WTC11 (cell line): ENCODE measurements at places on chromosomes 6 and 20. TPM values are rescaled to one million over a fixed set of nuclear protein-coding genes. Genes with fewer than 3 reads are reported as not detected.
A peak's percentile ranks its signal among the peaks of the same experiment; 100 is the strongest.

The SIRPB1 gene
- 0.11 TPM in 1 of 3 replicates, not detected in the others for total RNA-seq

The TNFRSF6B gene
- not detected in 3 replicates for total RNA-seq

The CST4 gene
- not detected in 3 replicates for total RNA-seq

The PSORS1C2 gene
- 0.55 to 0.85 TPM (median 0.78 TPM) in 3 replicates for total RNA-seq

The GSS gene
- total RNA-seq = 40.7 to 47.3 TPM (median 46.7 TPM) in 3 replicates

GRCh38 chr6:15709651-15710269, 46.9 kb upstream of the DTNBP1 start:
- DNase-seq = no peak

- DNase-seq = peak; percentile 29
These were observed 68.1 kb downstream of the HFE start for GRCh38 chr6:26155061-26155930.

- DNase-seq = no peak
These were observed 130.8 kb upstream of the PTPRT start for GRCh38 chr20:43320536-43320935.

- DNase-seq = no peak
These were observed 172.1 kb upstream of the RUNX2 start for GRCh38 chr6:45156075-45156474.

- no peak for DNase-seq
These were observed 421.4 kb upstream of the NRSN1 start for GRCh38 chr6:23704479-23705052.

DNA sequence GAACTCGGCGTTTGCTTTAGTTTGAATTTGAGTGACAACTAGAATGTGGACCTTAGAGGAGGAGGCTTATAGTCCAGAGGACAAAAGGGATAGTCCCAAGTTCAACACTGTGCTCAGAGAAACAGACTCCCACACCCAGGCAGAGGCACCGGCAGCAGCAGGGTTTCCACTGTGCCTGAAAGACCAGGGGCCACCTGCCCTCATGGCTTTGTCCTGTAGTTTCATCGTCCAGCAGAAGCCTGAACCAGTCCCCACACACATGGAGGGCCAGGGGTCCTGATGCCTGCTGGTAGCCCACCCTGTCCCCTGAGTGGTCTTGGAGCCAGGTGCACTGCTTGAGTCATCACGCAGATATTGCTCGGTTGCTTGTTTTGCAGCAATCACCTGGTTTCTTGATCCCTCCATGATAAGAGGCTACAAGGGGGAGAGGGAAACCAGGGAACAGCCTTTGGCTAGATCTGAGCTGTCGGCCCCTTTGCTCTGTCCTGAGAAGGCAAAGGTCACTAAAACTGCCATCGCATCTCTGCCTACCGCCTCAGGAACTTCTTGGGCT, 7.2 kb upstream of the ACSS1 start:
- DNase-seq = peak; percentile 5

- no peak for DNase-seq
These were observed 178.6 kb downstream of the BACH2 start for GRCh38 chr6:90118069-90118468.

DNA sequence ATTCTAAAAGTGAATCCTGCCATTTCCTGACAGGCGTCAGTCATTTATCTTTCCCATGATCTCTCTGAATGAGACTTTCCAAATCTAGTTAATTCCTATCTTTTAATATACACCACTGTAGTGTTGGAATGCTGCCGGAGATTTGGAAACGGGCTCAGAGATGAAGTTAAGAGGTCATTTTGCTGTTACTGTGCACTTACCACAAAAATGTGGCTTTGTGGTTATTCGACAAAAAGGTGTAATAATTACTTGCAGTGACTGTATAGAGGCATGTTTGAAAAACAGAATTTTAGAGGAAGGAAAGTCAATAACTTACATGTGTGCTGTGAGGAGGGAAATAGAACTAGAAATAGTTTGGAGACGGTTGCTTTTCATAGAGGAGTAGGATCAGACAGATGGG, 460.2 kb upstream of the BTBD3 start:
- DNase-seq = no peak

- no peak for DNase-seq
These were observed 135.6 kb downstream of the GMDS start for GRCh38 chr6:2109796-2110195.

GRCh38 chr20:19918965-19919329, 98.2 kb upstream of the NAA20 start:
- no peak for DNase-seq

GRCh38 chr6:10479939-10480700, 41.0 kb upstream of the GCNT2 start:
- DNase-seq = no peak

DNA sequence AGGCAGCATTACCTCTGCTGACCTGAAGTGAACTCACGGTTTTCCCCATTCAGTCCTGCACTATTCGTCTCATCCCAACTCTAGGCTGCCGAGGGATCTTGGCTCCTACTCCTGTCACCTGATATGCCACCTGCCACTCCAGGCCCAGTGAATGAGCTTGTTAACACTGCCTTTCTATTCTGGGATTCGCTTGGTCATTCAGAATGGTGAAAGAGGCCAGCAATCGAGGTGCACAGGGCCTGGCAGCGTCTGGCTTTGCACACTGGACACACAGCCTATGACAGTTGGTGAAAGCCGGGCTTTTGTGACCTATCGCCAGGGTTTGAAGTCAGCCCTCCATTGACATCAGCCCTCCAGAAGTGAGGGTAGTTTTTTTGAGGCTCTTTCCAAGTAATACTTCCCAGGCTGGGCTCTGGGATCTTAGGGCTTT, 59.3 kb upstream of the MYL9 start:
- no peak for DNase-seq

DNA sequence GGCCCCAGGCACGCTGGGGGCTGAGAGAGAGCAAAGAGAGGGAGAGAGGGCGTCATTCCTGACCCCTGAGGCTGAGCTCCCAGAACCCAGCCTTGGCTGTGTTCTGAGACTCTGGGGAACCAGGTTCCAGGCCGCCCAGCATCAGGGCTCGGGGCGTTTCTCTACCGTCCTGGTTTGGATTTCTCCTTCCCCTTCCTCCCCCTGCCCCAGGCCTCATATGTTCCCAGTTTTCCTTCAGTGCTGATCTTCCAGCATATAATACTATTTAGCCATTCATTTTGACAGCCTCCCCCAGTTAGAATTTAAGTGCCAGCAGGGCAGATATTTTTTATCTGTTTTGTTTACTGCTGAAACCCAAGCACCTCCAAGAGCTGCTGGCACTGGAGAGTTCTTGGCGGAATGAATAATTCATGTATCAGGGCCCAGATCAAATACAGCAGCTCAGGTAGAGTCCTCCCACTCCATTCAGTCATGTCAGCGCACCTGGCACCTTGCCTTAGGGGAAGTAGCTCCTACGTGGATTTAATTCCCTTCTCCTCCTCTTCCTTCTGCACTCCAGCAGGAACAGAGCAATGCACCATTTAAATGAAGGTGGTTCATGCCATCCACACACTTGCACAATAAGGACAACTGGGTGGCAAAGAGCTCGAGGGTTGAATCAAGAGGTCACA, 23.4 kb upstream of the FRMD1 start:
- DNase-seq = no peak
